ENCODE measurements at places on chromosomes 11 and 22.

GRCh38 chr11:2886936-2887335 lies 1.4 kb upstream of the CDKN1C start:
- DNase-seq, result no peak

DNA sequence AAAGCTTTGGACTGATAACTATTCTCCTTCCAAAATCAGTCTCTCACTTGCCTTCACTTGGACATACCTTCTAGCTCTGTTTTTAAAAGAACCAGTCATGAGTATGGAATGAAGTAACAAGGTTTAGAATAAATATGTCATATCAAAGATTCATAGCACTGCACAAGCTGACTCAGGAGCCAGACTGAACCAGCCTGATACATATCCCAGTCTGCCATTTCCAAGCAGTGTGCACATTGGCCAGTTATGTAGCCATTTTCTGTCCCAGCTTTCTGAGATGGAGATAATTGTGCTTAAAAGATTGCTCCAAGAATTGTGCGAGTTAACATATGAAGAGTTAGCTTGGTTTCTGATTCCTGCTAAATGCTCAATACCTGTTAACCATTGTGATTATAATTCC lies 311.3 kb downstream of the C11orf87 start:
- no peak for DNase-seq

DNA sequence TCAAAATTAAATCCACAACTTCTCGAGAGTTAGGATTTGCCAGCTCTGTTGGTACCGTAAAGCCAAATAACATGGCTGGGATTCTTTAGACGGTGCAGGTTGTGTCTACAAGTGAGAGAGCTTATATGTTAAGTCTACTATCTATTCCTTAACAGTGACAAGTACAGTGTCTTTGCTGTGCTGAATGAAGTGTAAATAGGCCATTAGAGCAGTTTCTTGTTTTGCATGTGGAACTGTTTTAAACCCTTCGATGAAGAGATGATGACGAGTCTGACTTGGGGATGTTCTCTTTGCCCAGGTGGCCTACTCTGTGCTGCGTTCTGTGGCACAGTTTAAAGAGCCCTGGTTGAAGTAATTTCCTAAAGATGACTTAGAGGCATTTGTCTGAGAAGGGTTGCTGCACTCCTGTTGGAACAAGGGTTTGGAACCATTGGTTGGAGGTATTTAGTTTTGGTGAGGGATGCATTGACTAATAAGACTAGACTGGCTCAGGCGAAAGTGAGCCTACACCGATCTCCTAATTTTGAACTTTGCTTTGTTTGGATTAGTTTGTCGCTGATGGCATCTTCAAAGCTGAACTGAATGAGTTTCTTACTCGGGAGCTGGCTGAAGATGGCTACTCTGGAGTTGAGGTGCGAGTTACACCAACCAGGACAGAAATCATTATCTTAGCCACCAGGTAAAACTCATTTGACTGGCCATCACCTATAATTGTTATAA lies 988 bp downstream of the RPS3 start:
- no peak for DNase-seq

DNA sequence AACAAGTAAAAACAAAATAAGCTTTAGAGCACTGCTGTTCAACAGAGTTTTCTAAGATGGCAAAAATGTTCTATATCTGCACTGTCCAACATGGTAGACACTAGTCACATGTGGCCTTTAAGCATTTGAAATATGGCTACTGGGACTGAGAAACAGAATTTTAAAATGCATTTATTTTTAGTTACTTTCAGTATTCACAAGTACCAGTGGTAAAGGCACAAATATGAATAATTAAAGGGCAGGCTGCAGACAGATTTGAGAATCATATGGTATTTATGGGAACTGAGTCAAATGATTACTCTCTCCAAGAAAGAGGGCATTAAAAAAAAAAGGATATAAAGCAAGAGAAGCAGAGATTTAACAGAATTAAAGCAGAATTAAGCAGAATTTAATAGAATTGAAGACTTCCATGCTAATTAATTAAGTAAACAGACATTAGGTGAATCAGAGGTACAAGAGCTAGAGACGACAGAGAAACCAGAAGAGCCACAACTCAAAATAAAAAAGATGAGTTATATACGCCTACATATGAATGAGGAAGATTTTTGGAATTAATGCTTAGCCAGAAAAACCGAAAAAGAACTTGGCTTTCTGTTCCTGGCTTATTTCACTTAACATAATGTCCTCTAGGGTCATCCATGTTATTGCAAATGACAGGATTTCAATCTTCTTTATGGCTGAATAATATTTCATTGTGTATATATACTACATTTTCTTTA lies 160.4 kb downstream of the ATG16L2 start:
- DNase-seq, result no peak

DNA sequence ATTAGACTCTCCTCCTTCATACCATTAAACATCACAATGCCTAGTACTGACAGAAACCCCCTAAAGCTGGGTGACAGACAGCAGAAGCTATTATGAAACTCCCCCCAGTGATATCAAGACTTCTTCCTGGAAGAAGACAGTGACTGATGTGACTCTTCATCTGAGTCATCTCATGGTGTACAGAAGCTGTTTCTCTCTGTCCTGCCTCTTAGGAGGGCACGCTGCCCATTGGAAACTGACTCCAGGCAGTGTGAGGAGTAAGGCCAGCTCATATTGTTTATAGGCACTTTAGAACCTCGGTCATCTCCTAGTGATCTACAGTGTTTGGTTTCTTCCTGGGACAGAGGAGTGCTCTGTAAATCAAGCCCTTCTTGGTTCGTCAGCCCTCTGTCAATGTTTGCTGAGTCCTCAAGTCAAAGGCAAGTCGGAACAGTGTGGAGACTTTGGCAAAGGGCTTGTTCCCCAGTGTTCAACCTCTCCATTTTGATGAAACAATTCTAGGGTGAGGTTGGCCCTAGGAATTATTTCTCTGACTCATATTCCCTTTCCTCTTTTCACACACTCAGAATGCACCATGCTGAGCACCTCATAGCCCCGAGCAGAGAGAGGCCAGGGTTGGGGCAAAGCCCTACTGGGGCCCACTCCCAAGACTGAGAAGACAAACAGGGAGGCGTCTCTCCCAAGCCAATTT lies 172.5 kb upstream of the TMEM45B start:
- DNase-seq, result no peak

- no peak for DNase-seq
Observed at GRCh38 chr22:22863001-22863400, 24.6 kb upstream of the IGLL5 start.

DNA sequence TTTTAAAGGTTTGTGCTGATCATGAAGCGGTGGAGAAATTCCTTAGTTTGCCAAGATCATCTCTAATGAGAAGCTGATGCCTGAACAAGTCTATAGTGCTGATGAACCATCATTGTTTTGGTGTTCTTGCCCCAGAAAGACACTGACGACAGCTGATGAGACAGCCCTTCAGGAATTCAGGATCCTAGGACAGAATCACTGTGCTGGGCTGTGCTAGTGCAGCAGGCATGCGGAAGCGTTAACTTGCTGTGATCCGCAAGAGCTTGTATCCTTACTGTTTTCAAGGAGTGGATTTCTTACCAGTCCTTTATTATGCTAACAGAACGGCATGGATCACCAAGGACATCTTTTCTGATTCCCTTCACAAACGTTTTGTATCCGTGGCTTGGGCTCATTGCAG lies 104.1 kb downstream of the TBC1D22A start:
- no peak for DNase-seq

- DNase-seq, result no peak
Observed at GRCh38 chr11:118530683-118531596, at the start of gene TMEM25. Gene TMEM25, plus strand, starts transcription at chr11:118531192. Its CDS starts 610 bp downstream, at chr11:118531802.

- DNase-seq, result no peak
Observed at GRCh38 chr11:127049486-127049885, 48.9 kb upstream of the KIRREL3 start.

DNA sequence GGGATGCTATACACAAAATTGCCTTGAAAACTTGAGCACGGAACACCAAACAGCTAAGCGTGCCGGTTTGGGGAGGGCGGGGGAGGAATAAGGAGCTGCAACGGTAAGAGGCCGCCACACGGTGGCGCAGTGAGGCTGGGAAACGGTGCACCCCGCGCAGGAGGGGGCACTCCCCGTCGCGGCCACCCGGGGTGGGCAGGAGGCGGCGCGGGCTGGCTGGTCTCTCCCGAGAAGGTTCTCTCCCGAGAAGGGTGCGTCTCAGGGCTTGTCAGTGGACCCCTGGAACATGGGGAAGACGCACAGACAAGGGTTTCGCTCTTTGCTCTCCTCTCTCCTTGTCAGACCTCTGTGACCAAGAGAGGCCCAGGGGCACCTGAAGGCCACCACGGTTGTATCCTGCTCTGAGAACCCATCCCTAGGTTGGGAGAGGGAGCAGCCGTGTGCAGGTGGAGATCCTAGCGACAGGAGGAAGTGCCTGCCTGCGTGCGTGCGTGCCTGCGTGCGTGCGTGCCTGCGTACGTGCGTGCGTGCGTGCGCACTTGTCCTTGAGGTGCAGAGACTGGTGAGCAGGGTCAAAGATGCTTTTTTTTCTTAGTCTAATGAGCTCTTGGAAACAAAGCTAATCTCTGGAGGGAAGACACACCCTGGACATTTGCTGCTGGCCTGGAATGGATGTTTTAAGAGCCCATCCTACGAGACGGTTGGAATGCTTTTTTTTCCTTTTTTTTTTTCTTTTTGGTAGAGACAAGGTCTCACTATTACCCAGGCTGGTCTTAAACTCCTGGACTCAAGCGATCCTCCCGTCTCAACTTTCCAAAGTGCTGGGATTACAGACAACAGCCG lies 18.1 kb upstream of the JAM3 start:
- DNase-seq, result no peak

DNA sequence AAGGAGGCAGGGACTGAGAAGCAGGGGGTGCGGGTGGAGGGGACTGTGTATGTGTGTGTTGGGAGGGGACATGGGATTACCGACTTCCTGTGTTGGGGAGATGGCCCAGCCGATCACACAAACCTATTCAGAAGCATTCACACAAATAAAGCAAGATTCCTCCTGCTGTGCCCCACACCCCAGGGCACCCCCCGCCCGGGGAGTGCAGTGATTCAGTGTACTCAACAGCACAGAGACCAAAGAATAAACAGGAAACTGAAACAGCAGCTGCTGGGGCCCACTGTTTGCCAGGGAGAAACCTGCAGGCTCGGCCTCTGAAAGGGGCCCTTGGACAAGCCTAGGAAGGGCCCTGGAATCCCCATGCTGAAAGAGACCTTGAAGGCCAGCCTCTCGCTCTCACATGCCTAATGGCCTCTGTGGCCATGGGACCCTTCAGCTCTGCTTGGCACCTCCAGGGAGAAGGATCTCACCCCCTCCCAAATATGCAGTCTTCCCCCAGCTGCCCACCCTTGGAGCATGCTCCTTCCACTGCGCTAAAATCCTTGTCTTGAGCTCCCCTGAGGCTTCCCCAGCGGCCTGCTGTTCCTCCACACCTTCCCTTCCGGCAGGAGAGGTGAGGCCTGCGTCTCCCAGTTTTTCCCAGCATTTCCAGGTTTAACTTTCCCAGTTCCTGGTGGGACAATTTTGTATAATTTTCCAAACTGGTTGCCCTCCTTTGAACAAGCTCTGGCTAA lies 72.9 kb downstream of the CSNK2A3 start:
- no peak for DNase-seq

DNA sequence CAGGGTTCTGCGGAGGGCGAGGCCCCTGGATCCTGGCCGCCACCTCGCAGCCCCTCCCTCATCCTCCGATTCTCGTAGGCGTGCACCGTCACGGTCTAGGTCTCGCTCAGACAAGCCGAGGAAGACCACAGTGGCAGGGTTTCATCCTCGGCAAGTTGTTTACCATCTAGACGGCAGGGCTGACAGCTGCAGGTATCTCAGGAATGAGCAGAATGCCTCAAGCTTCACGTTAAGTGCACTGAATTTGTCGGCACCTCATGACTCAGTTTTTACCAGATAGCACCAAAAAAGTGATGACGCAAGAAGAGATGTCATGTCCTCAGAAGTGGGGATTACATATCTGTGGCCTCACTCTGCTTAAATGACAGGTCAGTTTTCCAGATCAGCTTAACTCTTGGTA lies 35.1 kb downstream of the WT1 start:
- DNase-seq, result no peak

GRCh38 chr11:102139081-102139498 lies 28.8 kb downstream of the YAP1 start:
- no peak for DNase-seq

GRCh38 chr22:20106849-20107237 lies 9.1 kb upstream of the RANBP1 start:
- DNase-seq, result no peak

- DNase-seq, result peak; percentile 98
Observed at GRCh38 chr22:31646186-31647019, 15.6 kb downstream of the PISD start.

DNA sequence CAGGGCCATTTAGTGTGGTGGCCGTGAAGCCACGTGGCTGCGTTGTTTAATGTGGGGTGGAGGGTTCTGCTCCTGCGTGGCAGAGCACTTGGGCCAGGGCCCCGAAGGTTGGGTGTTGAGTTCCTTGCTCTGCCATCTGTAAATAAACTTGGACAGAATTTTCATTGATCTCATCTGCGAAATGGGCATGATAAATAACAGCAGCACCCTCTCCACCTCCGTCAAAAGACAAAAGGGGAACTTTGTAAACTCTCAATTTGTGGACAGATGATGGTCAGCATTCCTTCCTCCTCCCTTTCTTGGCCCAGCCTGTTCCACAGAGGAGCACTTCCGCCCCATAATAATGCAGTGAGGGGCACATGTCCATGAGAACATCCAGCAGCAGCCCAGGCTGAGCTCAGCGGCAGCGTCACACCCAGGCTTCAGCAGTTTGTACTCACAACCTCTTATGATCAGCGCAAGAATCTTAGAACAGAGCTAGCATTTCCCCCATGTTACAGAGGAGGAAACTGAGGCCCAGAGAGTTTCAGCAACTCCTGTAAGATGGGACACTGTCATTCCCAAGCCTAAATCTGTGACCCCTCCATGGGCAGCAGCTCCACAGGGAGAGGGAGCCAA lies 874.5 kb downstream of the BRD1 start:
- DNase-seq, result no peak

GRCh38 chr11:111299101-111300026 lies 1.0 kb downstream of the POU2AF3 start:
- DNase-seq, result no peak

GRCh38 chr11:118661425-118662301 lies 17.8 kb downstream of the TREH start:
- no peak for DNase-seq

GRCh38 chr11:34855021-34855753 lies 61.0 kb downstream of the APIP start:
- no peak for DNase-seq

DNA sequence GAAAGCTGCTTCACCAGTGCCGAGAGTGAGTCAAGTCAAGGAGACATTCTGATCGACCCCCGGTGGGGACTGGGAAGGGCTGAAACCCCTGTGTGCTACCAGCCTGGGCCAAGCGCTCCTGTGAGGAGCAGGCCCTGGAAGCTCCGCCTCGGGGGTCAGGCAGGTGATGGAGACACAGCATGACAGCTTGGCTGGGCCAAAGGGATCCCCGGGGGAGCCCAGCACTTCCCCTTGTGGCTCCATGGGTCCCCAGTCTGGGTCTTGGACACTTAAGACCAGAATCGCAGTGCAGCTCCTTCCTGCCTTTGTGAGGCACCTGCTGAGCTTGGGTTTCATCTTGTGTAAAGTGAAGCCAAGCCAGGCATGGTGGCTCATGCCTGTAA lies 89.2 kb downstream of the MORC2 start:
- no peak for DNase-seq
